AG04449 (cell line): ENCODE measurements at places on chromosomes 5 and 9.
A peak's percentile ranks its signal among the peaks of the same experiment; 100 is the strongest.

- no peak for DNase-seq
Measured at GRCh38 chr9:90022474-90022873, 417.7 kb downstream of the GADD45G start.

- no peak for DNase-seq
Measured at GRCh38 chr9:70229026-70229425, 29.8 kb upstream of the SMC5 start.

DNA sequence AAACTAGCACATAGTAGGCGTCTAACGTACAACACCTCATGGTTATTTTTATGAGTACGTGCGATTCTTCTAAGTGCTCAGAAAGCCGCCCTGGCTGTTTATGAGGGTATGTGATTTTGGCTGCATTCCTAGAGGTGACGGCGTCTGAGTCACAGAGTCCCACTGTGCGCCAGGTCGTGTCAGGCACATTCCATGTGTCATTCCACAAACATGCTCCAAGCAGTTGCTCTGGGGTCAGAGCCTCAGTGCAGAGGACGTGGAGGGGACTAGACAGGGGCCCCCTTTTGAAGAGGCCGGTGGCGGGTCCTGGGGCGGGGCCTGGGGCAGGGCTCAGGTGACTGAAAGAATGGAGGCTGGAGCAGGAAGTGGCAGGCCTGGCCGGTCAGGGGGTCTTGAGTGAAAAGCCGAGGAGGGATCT lies 51.9 kb downstream of the NEK6 start:
- DNase-seq, result peak; percentile 85

GRCh38 chr5:179259731-179260323 lies 85.4 kb downstream of the ADAMTS2 start:
- DNase-seq, result no peak

GRCh38 chr5:2006193-2006970 lies 123.7 kb upstream of the IRX4 start:
- no peak for DNase-seq

GRCh38 chr9:5500441-5501235 lies 9.7 kb upstream of the PDCD1LG2 start:
- no peak for DNase-seq

GRCh38 chr5:140694276-140694675 lies 3.0 kb downstream of the HARS2 start:
- DNase-seq, result no peak

DNA sequence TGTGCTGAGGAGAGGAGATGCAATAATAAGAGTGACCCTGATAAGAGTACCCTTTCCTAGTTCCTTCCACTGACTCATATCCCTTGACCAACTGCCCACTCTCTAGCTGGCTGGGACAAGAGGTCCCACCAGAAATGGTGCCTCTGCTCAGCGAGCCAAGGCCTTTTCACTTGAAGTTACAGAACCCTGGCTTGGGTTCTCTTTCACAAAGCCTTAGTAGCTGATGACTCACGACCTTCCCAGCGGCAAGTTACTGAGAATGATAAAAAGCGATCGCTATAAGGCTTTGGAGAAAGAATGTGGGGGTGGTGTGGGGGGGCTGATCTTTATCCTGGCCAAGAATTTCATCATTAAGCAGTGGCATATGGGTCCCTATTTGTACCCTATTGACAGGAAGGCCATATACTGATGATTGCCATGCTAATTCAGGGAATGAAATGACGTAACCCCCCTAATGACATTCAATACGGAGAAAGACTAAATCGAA lies 90.3 kb downstream of the FBXO38 start:
- no peak for DNase-seq

DNA sequence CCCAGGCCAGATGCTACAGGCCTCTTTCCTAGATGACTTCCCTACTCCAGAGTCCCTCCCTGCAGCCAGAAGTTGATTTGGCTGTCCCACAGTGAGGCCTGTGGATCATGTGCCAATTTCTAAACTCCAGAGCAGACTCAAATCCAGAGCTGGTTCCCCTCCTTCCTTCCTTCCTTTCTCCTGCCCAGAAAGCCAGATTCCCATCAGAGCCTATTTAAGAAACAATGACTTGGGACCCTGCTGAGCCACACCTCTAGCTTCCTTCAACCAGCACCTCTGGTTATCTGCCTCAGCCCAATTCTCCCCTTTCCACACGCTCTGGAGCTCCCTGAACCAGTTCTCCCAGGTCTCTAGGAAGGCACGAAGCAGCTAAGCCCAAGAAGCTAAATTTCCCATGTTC lies 7.2 kb downstream of the FAM219A start:
- no peak for DNase-seq

GRCh38 chr5:10624679-10625078 lies 60.8 kb downstream of the ANKRD33B start:
- DNase-seq, result no peak

DNA sequence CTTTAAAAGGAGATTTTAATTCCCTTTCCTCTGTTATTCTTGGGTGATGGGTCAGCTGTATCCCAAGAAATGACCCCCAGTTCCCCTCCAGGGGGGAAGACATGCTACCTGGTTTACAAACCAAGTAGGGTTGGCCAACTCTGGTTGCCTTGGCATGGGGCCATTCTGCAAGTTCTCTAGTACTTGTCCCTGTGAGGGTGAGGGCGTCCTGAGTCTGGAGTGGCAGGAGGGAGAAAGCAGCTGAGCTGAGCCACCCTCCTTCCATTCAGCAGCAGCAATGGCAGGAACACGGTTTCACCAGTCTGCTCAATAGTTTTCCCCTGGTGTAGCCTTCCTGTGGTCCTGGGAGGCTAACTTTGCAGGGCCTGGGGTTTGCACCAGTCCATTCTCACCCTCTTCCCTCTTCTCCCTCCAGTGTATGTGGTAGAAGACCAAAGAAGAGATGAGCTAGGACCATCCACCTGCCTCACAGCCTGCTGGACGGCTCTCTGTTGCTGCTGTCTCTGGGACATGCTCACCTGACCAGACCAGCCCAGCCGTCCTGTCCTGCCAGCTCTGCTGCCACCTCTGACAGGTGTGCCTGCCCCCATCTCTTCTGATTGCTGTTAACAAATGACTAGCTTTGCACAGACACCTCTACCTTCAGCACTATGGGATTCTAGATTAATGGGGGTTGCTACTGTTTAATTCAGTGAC lies 59.9 kb downstream of the PFDN1 start:
- DNase-seq, result no peak

GRCh38 chr9:36986468-36987408 lies 47.3 kb downstream of the PAX5 start:
- no peak for DNase-seq
